Right renal cortex interstitium (tissue), 3 donors: ENCODE measurements at places on chromosomes 5 and 9.

DNA sequence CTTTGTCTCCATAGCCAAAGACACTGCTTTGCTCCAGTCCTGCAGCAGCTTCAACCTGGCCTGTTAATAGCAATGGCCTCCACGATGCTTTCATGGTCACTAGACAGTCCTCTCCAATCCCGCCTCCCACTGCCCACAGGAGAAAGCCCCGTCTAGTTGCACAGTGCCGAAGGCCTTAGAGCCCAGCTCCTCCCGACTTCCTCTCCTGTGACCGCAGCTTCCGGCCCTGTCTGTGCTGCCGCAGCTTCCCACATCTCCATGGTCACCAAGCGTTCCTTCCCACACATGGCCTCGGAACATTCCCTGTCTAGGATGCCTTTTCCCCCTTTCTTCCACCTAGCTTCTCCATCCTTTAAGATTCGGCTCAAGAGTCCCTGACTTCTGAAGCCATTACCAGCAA, 23.4 kb downstream of the PCA3 start:
- DNase-seq = no peak

DNA sequence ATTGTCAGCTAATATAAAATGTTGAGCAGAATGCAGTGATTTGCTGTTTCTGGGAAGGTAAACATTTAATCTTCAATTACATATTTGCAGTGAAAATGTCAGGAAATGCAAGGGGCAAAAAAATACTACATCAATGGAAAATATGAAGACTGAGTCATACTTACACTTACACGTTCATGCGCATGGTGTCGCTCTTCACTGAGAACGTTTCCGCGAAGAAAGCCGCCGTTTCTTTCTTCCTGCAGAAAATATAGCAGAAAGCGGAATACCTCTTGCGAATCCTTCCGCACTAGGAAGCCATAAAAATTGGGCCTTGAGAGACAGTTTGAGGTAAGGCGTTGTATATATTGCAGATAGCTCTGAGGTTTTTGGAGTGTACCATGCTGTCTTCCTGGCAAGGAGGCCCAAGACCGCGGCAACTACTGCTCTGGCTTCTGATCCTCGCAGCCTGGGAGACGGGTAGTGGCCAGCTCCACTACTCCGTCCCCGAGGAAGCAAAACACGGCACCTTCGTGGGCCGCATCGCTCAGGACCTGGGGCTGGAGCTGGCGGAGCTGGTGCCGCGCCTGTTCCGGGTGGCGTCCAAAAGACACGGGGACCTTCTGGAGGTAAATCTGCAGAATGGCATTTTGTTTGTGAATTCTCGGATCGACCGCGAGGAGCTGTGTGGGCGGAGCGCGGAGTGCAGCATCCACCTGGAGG, at the start of gene PCDHA13:
PCDHA13 (plus strand) TSS at position 236 of the 702 bp plus-strand sequence; CDS start at position 381, 145 bp downstream.
- DNase-seq = no peak

DNA sequence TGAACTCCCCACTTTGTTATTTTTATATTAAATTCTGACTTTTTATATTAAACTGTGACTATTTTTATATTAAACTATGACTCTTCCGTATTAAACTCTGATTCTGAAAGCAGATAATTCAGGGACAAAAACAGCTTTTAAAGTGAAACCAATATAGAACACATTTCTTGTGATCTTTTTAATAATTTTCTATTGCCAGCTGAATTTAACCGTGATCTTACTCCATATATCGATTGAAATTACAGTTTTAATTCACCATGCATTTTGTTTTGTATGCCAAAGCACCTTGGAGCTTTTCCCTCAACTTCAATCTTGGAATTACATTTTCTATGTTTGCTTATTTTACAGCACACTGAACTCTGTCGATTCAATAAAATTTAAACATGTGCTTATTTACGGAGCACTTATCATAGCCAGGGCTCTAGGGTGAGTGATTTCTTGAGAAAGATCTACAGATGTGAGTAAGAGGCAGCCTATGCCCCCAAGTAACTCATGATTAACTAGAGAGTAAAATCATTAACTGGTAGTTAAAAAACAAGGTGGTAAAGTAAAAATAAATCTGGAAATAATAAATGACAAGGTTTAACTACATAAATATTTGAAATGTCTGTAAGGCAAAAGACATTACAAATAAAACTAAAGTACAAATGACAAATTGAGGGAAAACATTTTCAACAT, 72.9 kb upstream of the ALDH1B1 start:
- no peak for DNase-seq

DNA sequence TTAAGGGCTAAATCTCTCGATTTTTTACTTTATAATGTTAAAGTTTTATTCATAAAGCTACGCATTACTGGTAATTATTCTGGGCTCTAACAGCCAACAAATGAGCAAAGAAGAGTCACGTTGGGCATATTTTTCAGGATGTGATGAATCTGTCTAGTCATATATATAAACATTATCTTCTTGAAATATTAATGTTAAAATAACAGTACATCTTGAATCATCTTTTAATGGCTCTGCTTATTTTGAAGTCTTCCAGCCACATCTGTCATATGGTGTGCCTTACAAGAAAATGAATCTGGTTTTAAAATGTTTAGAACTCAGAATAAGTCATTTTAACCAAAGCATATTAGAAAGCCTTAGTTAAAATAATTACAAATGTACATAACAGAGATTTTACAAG, 96.9 kb downstream of the CWC27 start:
- no peak for DNase-seq

DNA sequence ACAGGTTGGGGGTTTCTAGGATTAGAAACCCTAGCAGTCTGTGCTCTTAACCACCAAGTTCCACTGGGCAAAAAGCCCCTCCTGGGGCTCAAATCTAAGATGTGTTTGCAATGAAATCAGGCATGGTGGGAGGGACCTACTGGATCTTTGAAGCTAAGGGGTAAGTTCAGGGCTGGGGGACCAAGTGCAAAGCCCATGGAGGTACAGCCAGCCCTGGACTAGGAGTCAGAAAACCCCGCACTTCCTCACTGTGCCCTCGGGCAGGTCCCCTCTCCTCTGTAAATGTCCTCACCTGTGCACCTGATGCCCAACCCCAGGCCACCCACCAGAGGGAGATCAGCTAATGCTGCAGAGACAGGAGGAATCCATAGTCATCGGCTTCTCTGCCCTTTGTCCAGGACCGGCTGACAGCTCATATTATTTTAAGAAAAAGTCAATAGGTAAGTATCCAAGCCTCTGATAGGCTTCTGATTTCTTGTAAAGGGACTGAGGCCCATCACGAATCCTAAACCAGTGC, 138.3 kb downstream of the PAX5 start:
- no peak for DNase-seq

DNA sequence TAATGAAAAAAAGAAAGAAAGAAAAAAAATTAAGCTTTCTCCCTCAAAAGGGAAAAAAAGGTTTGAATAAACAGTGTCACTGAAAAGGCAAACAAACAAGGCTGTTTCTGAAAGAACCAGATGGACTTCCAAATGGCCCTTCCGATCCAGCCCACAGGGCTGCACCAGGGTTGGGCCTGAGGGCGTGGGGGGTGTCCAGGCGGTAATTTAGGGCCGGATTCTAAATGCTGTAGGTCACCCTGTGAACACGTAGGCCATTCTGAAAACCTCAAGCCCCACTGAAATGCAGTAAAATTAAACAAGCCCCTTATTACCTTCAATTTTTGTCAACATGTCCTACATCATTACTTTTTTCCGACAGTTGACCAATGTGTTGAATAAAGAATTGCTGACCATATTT, 132.1 kb downstream of the HSD17B3 start:
- no peak for DNase-seq

DNA sequence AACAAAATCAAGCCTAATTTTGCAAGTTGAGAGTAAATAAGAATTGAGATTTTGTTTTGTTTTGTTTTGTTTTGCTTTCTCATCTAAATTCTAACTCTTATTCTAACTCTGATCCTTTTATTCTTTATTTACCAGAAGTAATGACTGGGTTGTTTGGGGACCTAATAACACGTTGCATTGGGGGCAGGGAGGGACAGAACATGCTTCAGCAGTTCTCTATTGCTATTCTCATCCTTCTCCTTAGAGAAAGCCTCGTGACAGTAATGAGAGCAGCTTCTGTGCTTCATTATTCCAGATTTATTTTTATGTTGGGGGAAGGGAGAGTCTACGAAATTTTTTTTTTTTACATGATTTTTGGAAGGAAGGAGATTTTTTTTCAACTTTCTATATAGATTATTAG, 21.1 kb downstream of the CPEB4 start:
- no peak for DNase-seq

DNA sequence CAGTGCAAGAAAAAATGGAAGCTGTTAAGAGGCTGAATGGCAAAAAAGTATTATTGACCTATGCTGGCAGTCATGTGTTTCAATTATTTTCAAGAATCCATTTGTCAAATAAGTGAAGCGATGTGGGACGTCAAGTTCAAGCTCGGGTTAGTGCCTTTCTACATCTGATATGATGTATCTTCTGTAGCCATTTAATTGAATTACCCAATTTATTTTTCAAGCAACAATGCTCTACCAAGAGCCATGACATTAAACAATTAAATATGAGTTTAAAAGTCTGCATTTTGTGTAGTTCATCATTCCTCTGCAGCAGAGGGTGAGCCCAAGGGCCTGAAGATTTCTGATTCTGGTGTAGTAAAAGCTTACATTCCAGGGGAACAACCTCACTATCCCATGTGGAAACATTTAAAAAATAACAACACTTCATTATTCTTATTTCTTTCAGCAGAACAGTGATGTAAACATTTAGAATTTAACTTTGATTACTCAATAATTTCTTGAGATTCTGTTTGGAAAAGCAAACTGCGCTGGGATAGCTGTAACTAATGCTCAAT, 619.7 kb upstream of the ARRDC3 start:
- no peak for DNase-seq

DNA sequence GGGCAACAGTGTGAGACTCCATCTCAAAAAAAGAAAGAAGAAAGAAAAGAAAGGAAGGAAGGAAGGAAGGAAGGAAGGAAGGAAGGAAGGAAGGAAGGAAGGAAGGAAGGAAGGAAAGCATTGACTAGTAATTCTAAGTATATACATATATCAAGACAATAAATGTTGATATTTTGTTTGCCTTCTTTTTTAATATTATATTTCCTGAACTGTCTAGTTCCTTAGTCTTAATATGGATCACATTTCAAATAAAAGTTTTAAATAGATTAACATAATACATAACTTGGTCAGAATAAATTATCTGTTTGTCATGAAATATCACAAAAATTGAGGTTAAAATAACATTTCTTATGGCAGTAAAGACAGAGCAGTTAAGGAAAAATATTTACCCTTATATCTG, 1448.4 kb upstream of the C9orf72 start:
- no peak for DNase-seq

- DNase-seq = no peak
Measured at GRCh38 chr9:100049551-100049950, 49.2 kb downstream of the ERP44 start.

DNA sequence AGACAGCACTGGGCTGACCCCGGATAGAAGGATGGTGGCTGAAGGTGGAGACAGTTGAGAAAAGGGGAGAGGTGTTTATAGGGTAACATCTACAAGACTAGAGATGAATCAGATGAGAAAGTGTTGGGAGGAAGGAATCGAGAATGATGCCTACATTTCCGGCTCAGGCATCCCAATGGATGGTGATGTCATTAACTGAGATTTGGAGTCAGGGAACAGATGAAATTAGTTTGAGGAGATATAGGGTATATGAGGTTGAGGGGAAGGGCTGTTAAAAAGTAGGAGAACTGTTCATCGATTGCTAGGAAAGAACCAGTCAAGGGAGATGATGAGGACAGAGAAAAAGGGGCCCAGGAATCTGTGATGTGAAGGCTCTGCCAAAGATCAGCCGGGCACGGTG, 24.7 kb upstream of the IQGAP2 start:
- DNase-seq = no peak

DNA sequence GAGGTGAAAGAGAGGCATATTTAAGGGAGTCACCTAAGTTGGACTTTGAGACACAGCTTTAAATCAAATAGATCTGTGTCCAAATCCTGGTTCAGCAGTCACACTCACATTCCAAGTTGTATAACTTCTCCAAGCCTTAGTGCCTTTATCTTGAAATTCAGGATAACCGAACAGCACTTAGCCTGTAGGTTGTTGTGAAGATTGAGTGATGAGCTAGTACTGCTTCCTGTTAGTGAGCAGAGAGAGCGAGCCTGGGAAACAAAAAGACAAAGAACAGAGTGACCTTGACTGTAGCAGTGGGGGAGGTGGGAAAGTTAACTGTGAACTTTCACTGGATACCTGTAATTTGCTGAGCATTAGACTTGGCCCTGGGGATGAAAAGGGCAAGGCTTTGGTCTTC, 22.4 kb downstream of the MAML1 start:
- DNase-seq = no peak

- no peak for DNase-seq
Measured at GRCh38 chr5:80689627-80690026, 34.8 kb upstream of the DHFR start.

- DNase-seq = no peak
Measured at GRCh38 chr9:99143655-99144054, 38.7 kb downstream of the TGFBR1 start.

DNA sequence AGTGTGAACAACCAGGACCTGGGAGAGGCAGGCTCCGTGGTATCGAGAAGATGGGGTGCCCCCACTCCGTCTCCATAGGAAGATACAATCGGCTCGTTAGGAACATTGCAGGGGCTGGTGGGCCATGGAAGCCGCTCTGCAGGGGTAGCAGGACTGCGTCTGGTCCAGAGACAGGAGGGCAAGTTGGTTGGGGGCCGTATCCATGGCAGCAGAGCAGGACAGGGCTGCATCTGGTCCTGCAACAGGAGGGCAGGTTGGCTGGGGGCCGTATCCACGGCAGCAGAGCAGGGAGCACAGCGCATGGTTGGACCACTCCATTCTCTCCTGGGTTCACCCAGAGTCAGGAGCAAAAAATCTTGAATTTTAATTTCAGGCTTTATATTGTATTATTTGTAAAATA, 98.2 kb downstream of the ANKRD33B start:
- DNase-seq = no peak

DNA sequence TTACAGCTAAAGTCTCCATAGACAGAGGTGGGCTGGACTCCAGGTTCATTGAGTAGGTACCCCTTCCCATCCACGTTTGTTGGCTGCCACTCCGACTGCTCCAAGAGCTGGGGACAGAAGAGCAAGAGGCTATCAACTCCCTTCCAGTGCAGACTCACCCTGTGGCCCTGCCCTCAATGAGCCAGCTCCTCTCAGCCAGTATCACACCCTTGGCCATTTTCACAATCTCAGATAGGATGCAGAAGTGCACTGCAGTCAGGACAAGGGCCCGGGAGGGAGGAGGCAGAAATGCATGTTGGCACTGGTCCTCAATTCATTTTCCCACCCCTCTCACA, 6.2 kb downstream of the IRF1 start:
- no peak for DNase-seq

GRCh38 chr9:135574943-135575342, 13.4 kb downstream of the PAEP start:
- DNase-seq = no peak

DNA sequence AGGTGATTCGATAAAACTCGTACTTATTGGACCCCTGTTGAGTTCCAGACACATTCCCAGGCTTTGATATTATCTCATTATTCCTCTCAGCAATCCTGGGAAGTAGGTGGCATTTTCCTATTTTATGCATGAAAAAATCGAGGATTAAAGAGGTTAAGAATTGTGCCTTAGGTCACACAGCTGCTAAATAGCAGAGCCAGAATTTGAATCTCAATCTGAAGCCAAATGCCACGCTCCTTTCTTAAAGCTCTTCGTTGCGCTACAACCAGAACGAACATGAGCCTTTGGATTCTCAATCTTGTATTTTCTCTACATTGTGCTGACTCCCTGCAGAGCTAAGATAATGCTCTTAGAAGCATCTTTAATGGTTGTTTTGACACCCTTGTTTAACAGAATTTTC, 527.8 kb upstream of the TLE4 start:
- DNase-seq = no peak

GRCh38 chr9:117492476-117492875, 77.6 kb upstream of the ASTN2 start:
- DNase-seq = no peak
